ENCODE measurements at places on chromosomes 3 and 15.

GRCh38 chr15:96294766-96295165 is 35.7 kb upstream of the NR2F2 start:
- DNase-seq, result no peak

DNA sequence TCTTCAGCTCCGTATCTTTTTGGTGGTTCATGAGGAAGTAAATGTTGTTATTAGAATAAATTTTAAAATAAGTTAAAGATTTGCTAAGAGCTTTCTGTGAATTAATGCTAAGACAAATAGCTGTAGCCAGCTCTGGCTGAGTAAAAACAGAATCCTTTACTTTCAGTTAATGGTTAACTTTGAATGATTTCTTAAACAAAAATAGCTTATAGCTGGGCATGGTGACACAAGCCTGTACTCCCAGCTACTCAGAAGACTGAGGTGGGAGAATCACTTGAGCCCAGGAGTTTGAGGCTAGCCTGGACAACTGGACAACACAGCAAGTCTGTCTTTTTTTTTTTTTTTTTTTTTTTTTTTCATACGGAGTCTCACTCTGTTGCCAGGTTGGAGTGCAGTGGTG is 25.0 kb downstream of the TCAIM start:
- no peak for DNase-seq

DNA sequence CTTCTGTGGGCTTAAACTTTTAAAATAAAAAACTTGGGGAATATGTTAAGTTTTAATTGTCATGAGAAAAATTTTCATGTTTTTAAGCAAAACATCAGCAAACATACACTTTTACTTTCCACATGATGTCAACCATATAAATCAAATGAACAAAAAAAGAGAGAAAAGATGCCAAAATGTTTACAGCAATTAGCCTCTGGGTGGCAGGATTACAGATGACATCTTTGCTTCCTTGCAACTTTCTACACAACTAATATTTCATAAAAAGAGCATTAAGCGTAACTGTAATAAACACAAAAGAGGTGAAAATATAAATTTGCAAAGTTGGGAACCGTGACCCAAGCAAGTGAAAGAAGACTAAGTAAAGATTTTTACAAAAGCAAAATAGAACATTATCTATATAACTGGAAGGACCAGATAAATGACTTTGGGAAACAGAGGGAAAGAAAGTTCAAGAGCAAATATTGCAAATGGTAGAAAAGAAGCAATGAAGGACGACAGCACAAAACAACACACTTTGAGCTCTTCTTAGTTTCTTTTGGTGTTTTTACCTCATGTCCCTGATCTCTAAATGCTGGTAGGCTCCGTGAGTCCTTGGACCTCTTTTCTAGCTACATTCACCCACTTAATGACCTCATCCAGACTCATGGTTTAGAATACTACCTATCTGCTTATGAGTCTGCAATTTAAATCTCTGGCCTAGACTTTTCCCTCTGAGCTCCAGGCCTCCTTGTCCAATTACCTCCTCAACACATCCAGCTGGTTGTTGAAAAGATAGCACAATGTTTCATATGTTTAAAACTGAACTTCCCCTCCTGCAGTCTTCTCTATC is 9.4 kb downstream of the TP53BP1 start:
- no peak for DNase-seq

DNA sequence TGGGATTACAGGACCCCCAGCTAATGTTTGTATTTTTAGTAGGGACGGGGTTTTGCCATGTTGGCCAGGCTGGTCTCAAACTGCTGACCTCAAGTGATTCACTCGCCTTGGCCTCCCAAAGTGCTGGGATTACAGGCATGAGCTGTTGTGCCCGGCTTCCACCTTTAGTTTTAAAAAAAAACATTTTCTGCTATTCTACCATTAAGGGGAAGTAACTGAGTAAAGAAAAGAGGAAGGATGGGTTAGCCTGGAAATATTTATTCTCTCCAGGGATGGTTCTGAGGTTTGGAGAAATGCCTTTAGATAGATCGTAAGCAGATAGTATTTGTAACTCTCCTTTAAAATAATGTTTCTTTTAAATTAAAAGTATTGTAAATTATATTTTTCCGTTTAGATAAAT is 3.1 kb downstream of the AP4E1 start:
- DNase-seq, result no peak

DNA sequence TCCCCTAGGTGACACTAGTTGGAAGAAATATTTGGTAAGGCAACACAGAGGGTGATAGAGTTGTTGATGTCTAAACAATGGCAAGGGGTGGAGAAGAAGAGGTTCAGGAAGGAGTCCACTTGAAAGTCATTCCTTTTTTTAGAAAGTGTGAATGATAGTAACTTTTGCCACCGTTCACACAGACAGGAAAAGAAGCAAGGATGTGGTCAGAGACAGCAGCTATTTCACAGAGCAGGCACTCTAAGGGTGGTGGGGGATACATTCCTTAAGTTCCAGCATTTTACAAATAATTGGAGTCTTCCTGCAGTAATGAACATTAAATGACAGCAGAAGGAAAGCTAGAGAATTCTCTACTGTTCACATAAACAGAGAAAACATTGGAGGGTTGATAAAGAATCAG is 75.4 kb upstream of the ZNF385D start:
- DNase-seq, result no peak

DNA sequence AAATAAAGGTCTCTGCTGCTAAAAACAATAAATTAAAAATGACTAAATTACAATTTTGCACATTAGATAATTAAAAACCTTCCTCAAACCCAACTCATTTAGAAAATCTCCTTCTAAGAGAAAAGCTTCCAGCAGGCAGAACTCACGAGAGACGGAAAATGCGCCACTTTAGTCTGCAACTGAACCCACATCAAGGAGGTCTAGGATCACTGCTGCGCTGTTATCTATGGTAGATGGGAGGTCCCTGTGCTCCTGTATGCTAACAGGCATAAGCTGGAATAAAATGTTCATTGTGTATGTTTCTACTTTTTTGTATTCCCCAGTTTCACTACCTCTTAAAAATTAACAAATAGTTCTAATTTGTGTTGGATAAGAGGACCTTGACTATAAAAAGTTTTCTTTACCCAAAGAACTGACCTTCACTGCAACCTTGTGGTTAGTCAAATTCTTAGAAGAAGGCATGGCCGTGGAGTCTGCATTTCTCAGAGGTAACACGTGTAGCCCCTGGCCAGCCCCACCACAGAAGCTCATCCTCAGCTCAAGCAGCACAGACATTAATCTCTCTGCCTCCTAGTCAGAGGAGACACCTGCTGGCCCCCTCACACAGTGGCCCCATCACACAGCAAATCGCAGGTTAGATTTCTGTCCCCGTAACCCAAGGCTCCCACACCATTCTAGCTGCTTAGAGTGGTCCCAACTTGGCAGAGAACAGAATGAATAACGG is 22.3 kb downstream of the STIMATE start:
- DNase-seq, result no peak

- no peak for DNase-seq
These were observed 27.6 kb downstream of the TBC1D23 start for GRCh38 chr3:100288288-100288894.

- DNase-seq, result peak; percentile 51
These were observed 44.7 kb downstream of the GTPBP8 start for GRCh38 chr3:113035387-113035982.
